ENCODE measurements at places on chromosomes 4 and X. TPM values are rescaled to one million over a fixed set of nuclear protein-coding genes. Genes with fewer than 3 reads are reported as not detected.
A peak's percentile ranks its signal among the peaks of the same experiment; 100 is the strongest.

DNA sequence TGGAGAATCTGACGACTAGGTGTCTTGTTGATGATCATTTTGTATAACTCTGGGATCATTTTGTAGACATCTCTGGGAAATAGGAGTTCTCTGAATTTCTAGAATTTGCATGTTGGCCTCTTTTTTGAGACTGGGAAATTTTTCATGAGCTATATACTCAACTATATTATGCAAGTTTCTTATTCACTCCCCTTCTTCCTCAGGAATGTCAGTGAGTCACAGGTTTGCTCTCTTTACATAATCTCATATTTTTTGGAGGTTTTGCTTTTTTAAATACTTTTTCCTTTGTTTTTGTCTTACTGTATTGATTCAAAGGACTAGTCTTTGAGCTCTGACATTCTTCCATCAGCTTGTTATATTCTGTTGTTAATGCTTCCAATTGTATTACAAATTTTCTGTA is 1324.2 kb downstream of the TECRL start:
- H3K36me3 ChIP-seq, result no peaks in the 10 kb centered on the region
- H3K27ac ChIP-seq, result no peak overlapping the region
- H3K4me3 ChIP-seq, result no peak overlapping the region

DNA sequence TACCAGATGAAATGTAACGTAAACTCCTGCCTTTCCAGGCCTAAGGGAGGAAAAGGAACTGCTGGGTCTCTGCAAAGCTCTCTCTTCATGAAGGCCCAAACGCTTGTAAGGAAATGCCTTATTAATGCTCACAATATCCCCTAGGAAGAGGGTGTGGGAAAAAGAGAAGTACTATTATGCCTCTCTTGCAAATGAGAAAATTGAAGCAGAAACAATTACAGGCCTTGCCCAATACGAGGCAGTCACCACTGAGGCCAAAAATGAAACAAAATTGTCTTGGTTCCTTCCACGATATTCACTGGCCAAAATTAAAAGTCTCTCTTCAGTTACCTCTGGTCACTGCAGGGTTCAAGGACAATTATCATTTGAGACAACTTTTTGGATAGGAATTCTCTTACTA is 3.2 kb downstream of the SCARB2 start:
- H3K27me3 ChIP-seq, result no peaks in the 10 kb centered on the region
- peak overlapping the region; percentile 79 for H3K4me3 ChIP-seq
- H3K4me1 ChIP-seq, result no peaks in the 10 kb centered on the region
- no peaks in the 10 kb centered on the region for H3K36me3 ChIP-seq
- DNase-seq, result no peak

GRCh38 chr4:72942565-72942964 is 127.0 kb downstream of the COX18 start:
- H3K4me3 ChIP-seq, result no peak overlapping the region
- H3K36me3 ChIP-seq, result no peaks in the 10 kb centered on the region
- H3K4me1 ChIP-seq, result no peaks in the 10 kb centered on the region
- H3K27me3 ChIP-seq, result no peaks in the 10 kb centered on the region
- DNase-seq, result no peak

DNA sequence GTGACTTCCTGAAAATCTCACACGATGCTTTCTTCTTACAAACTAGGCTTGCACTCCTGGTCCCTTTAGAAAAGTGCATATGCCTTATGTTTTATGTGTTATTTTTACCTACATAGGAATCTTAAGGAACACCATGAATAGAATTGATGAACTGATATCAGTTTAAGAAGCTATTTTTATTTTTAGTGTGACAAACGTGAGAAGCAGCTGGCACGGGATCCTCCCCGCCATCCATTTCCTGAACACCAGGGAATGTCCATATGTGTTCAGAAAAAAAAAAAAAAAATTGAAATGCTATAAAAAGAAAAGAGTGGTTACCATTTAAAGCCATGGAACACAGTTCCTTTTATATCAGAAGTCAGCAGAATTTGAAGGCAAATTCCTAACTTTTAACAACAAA is 1096.1 kb upstream of the PRKX start:
- no peak overlapping the region for H3K4me3 ChIP-seq
- no peak for DNase-seq
- no peaks in the 10 kb centered on the region for H3K36me3 ChIP-seq
- H3K27ac ChIP-seq, result no peak overlapping the region
- H3K27me3 ChIP-seq, result no peaks in the 10 kb centered on the region
- H3K4me1 ChIP-seq, result no peaks in the 10 kb centered on the region

DNA sequence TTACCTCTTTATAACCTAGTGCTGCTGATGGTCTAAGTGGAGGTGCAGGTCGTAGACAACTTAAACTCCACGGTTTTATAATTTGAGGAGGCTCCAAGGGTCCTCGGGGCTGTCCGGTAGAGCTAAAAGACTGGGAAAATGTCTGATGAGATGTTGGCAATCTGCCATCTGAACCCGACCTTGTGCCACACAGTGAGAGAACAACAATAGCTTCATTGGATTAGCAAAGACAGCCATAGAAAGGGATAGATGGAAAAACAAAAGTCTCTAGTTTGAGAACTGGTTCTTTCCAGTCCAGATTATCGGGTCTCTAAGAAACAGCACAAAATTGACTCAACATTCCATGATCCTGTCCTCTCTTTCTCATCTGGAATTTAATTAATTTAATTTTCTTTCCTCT is 31.6 kb downstream of the CD40LG start:
- no peaks in the 10 kb centered on the region for H3K27me3 ChIP-seq
- H3K27ac ChIP-seq, result no peak overlapping the region
- no peak overlapping the region for H3K4me3 ChIP-seq
- no peak for DNase-seq

GRCh38 chrX:119231936-119232445 is 4.1 kb upstream of the PGRMC1 start:
- no peaks in the 10 kb centered on the region for H3K27me3 ChIP-seq
- H3K27ac ChIP-seq, result no peak overlapping the region
- H3K4me3 ChIP-seq, result no peak overlapping the region
- DNase-seq, result no peak
- H3K4me1 ChIP-seq, result no peaks in the 10 kb centered on the region
- no peaks in the 10 kb centered on the region for H3K36me3 ChIP-seq

DNA sequence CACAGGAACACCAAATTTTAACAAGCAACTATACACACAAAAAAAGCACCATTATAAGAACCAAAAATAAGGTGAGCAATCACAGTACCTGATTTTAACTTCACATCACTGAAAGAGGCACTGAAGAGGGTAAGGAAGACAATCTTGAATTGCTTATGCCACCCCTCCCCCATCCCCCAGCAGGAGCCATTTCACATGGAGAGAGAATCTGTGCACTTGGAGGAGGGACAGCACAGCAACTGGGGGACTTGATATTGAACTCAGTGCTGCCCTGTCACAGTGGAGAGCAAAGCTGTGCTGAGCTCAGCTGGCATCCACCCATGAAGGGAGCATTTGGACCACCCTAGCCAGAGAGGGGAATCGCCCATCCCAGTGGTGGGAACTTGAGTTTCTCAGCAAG is 56.0 kb downstream of the NUDT11 start:
- H3K27ac ChIP-seq, result no peak overlapping the region
- no peak overlapping the region for H3K4me3 ChIP-seq
- no peaks in the 10 kb centered on the region for H3K4me1 ChIP-seq
- no peak for DNase-seq
- no peaks in the 10 kb centered on the region for H3K36me3 ChIP-seq

GRCh38 chr4:84582988-84583875 is at the start of gene CDS1:
Gene CDS1 (plus strand): TSS chr4:84583127. CDS start chr4:84583402, 275 bp downstream.
- H3K36me3 ChIP-seq, result no peaks in the 10 kb centered on the region
- H3K4me1 ChIP-seq, result peaks cover 19% of the 10 kb centered on the region
- H3K27me3 ChIP-seq, result peaks cover 38% of the 10 kb centered on the region

GRCh38 chrX:65644621-65645289 is 22.7 kb upstream of the MSN start:
- peaks cover 26% of the 10 kb centered on the region for H3K4me1 ChIP-seq
- no peaks in the 10 kb centered on the region for H3K36me3 ChIP-seq
- no peaks in the 10 kb centered on the region for H3K27me3 ChIP-seq
- DNase-seq, result peak; percentile 94
- no peak overlapping the region for H3K4me3 ChIP-seq

DNA sequence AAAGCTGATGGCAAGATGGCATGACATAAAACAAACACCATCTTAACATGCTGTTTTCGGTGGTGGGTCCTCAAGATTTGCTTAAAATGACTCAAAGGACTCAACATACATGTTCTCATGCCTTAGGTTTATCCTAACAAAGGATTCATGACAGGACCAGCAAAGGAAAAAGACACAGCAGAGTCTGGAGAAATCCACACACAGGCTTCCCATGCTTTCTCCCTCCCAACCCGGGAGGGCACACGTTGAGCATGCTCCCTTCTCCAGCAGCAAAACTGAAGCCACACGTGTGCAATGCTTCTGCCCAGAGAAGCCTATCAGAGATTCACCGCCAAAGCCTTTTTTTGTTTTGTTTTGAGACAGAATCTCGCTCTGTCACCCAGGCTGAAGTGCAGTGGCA is 39.9 kb downstream of the SAT1 start:
- no peak for DNase-seq
- no peak overlapping the region for H3K4me3 ChIP-seq
- H3K27me3 ChIP-seq, result no peaks in the 10 kb centered on the region
- H3K36me3 ChIP-seq, result no peaks in the 10 kb centered on the region

The GDPD2 gene
- total RNA-seq, result not detected

The F8A3 gene
- 11.4 TPM for total RNA-seq

The EGF gene
- total RNA-seq, result 0.83 TPM

The NXF2B gene
- total RNA-seq, result not detected

The EDNRA gene
- total RNA-seq, result 10.5 TPM

The HPGDS gene
- total RNA-seq, result 2.2 TPM

The CPZ gene
- 1.8 TPM for total RNA-seq
